Tibial artery (tissue), 4 donors: ENCODE measurements at places on chromosomes 13 and 19.
A peak's percentile ranks its signal among the peaks of the same experiment; 100 is the strongest.

- DNase-seq = no peak
- H3K27ac ChIP-seq = no peak overlapping the region
- no peaks in the 10 kb centered on the region for H3K36me3 ChIP-seq
- no peaks in the 10 kb centered on the region for H3K27me3 ChIP-seq
- no peaks in the 10 kb centered on the region for H3K4me1 ChIP-seq
- H3K4me3 ChIP-seq = no peak overlapping the region
These were observed 208.4 kb upstream of the SOX1 start for GRCh38 chr13:111858571-111858970.

DNA sequence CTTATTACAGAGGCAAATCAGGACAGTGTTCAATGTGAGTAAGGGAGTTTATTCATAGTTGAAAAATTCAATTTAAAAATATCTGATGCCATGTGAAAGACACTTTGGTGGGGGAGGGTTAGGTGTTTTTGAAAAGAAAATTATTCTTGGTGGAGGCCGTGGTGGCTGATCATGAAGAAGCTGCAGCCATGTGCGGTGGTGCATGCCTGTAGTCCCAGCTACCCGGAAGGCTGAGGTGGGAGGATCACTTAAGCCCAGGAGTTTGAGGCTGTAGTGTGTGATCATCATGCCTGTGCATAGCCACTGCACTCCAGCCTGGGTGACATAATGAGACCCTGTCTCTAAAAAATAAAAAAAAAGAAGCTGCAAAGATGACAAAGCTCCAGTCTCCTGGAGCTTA lies 28.6 kb downstream of the WDFY2 start:
- no peaks in the 10 kb centered on the region for H3K36me3 ChIP-seq
- DNase-seq = no peak
- H3K27me3 ChIP-seq = no peaks in the 10 kb centered on the region
- H3K4me3 ChIP-seq = no peak overlapping the region

DNA sequence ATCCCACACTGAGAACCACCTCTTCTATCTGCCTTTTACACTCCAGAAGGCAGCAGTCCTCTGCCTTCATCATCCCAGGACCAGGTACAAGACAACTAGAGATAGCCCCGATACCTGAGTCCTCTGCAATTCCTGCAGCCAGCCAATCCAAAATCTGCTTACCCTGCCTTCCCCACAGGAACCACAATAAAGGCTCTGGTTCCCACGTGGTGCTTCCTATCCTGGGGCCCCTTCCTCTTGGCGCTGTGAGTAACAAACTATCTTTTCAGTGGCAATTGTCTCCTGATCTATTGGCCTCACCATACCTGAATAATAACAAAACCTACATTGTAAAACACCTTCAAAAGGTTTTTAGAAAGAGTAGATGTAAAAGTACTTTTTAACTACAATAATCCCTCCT lies 63.1 kb downstream of the ZDHHC20 start:
- H3K4me1 ChIP-seq = no peaks in the 10 kb centered on the region
- no peak for DNase-seq
- H3K36me3 ChIP-seq = peaks cover 16% of the 10 kb centered on the region
- H3K27ac ChIP-seq = no peak overlapping the region
- no peak overlapping the region for H3K4me3 ChIP-seq

GRCh38 chr19:35790981-35791813 lies 15.8 kb downstream of the ARHGAP33 start:
- no peaks in the 10 kb centered on the region for H3K4me1 ChIP-seq
- no peak for DNase-seq
- H3K36me3 ChIP-seq = no peaks in the 10 kb centered on the region
- H3K27ac ChIP-seq = no peak overlapping the region
- H3K4me3 ChIP-seq = no peak overlapping the region

DNA sequence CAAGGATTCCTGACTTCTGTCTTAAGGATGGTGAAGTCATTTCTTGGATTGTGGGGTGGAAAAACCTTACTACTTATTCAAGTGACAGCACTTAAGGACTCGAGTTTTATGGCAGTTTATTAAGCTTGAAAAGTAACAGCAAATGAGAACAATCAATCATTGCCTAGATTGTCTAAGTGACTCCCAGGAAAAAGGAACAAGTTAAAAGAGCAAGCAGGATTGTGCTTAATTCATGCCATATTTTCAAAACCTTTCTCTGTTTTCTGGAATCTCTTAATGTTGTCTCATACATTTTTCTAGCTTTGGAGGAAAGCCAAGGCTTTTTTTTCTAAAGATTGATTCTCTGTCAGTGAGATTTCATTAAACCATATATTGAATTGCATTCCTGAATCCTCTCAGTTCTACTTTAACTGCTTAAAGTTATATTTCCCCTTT lies 236.2 kb upstream of the HTR2A start:
- no peaks in the 10 kb centered on the region for H3K27me3 ChIP-seq
- H3K4me1 ChIP-seq = no peaks in the 10 kb centered on the region
- no peak overlapping the region for H3K27ac ChIP-seq
- DNase-seq = no peak
- H3K36me3 ChIP-seq = no peaks in the 10 kb centered on the region
- no peak overlapping the region for H3K4me3 ChIP-seq

DNA sequence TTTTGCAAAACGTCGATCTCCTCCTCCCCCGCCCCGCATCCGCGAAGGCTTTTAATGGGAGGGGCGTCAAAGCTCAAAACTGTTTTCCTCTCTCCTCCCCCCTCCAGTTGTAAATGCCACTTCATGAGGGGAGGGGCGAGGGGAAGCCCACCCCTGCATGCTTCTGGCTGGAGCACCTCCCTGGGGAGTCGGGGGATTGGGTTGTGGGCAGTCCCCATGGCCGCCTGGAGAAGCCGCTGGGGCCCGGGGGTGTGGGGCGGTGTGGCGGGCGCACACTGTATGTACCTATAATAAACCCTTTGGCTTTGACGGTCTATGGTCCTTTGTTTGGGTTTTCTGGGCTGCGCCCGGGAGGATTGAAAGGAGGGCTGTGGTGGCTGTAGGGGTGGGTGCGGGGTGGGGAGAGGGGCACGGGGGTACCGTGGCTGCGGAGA lies 505 bp upstream of the SHKBP1 start:
- peak overlapping the region; percentile 82 for H3K4me3 ChIP-seq
- peaks cover 20% of the 10 kb centered on the region for H3K4me1 ChIP-seq
- peak overlapping the region; percentile 75 for H3K27ac ChIP-seq
- DNase-seq = no peak
- peaks cover 11% of the 10 kb centered on the region for H3K36me3 ChIP-seq

DNA sequence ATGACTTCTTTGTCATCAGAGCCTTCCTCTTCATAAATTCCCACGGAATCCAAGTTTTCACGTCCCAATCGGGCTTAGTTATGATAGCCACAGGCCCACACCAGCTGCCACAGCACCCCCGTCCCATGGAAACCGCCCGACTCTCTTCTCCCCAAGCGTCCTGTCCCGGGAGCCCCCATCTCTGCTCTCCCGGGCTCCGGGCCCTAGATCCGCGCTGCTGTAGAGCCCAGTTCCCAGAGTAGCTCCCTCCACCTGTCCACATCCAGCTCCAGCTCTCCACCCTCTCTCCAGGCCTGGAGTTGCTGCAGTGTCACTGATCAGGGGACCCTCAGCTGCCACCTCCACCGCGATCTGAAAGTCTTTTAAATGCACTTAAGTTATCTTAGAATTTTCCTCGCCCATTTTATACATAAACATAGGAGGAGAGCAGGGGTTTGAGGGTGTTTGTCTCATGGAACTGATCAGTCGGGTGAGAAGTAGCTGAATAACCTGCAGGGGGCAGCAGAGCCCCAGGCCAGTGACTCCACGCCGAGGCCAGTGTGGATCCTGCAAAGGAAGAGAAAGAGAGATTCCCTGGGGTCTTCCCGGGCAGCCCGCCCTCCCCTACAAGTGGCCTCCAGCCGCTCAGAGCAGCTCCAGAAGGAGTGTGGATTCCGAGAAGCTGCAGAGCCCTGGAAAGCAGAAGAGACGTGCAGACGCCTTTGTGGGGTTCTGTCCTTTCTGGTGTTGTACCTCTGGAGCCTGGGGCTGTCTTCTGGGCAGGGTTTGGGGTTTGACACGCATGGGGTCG lies 1.1 kb upstream of the ZNF763 start:
- DNase-seq = peak; percentile 89
- no peaks in the 10 kb centered on the region for H3K36me3 ChIP-seq
- peaks cover 27% of the 10 kb centered on the region for H3K4me1 ChIP-seq
- H3K27ac ChIP-seq = peak overlapping the region; percentile 96
- peak overlapping the region; percentile 63 for H3K4me3 ChIP-seq

- no peaks in the 10 kb centered on the region for H3K27me3 ChIP-seq
- no peak overlapping the region for H3K27ac ChIP-seq
- DNase-seq = no peak
These were observed 12.4 kb downstream of the MTRF1 start for GRCh38 chr13:41250993-41251392.

DNA sequence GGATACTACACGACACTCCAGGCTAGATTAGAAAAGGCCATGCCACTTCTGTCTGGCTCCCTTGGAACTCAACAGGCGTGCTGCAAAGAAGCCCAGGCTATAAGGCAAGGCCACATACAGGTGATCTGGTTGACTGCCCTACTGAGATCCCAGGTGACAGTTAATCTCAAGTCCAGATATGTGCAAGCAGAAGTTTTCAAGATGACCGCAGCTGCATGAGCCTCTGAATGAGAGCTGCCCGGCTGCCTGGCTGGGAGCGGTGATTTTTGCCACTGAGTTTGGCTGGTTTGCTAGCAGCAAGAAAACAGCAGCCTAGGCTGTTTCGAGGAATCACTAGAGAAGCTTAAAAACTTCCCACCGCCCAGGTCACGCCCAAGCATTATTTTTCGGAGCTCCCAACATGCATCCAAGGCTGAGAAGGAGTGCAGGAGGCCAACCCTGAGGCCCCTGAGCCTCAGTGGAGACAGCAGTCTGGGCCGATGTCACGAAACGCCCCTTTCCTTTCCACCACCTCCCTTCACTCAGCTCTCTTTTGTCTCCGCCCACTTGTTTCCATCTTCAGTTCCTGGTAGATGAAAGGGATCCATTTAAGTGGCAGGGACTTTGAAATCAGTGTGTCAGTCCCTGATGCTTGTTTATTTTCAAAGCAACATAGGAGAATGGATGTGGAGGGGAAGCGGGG lies 14.0 kb upstream of the URI1 start:
- H3K4me1 ChIP-seq = no peaks in the 10 kb centered on the region
- no peak overlapping the region for H3K4me3 ChIP-seq
- no peak for DNase-seq
- peaks cover 8% of the 10 kb centered on the region for H3K27me3 ChIP-seq
- no peaks in the 10 kb centered on the region for H3K36me3 ChIP-seq
- H3K27ac ChIP-seq = no peak overlapping the region

DNA sequence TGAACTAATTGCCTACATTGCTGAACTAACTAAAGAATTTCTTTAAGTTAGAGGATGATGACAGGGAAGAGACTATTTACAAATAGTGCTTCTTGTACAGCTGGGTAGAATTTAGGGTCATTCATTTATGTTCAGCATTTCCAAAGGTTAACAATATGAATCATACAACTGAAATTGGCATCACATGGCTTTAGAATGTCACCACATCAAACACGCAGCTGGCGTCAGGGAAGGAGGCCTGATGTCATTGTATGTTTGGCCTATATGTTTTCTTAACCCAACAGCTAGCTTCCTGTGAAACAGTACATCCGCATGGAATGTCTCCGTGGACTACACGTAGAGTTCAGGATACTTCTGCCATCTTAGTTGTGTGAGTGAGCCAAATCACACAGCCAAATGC lies 99.0 kb upstream of the TNFSF11 start:
- DNase-seq = no peak
- no peak overlapping the region for H3K4me3 ChIP-seq
- no peaks in the 10 kb centered on the region for H3K27me3 ChIP-seq
- no peaks in the 10 kb centered on the region for H3K4me1 ChIP-seq

DNA sequence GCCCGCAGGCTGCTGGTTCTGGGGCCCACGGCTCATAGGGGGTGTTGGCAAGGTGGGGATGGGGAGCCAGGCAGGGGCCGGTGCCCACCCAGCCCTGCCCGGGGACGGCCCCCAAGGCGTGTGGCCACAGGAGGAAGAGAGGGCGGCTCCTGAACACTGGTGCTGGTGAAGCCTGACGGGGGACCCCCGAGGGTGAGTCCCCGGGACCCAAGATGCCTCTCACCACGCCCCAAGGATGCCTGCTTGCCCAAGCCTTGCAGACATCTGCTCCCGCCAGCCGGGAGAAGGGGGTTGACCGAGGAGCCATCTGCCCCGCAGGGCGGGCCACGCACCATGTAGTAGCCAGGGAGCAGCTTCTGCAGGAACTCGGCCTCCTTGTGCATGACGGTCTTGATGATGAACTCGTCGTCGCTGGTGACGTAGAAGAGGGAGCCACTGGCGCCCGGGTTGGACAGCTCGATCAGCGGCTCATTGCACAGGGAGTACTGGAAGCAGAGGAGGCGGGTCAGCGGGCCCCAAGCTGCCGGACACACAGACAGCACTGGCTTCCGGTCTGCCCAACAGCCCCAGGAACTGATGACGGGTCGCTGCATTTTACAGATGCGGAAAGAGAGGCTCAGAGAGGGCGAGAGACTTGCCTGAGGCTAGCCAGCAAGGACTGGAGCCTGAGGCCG lies 29.6 kb upstream of the CACTIN start:
- H3K36me3 ChIP-seq = peaks cover 93% of the 10 kb centered on the region
- no peaks in the 10 kb centered on the region for H3K4me1 ChIP-seq
- H3K27ac ChIP-seq = no peak overlapping the region
- H3K4me3 ChIP-seq = no peak overlapping the region

- H3K27ac ChIP-seq = peak overlapping the region; percentile 65
- H3K27me3 ChIP-seq = no peaks in the 10 kb centered on the region
- H3K4me1 ChIP-seq = no peaks in the 10 kb centered on the region
These were observed 180.1 kb downstream of the NUFIP1 start for GRCh38 chr13:44809190-44809589.

DNA sequence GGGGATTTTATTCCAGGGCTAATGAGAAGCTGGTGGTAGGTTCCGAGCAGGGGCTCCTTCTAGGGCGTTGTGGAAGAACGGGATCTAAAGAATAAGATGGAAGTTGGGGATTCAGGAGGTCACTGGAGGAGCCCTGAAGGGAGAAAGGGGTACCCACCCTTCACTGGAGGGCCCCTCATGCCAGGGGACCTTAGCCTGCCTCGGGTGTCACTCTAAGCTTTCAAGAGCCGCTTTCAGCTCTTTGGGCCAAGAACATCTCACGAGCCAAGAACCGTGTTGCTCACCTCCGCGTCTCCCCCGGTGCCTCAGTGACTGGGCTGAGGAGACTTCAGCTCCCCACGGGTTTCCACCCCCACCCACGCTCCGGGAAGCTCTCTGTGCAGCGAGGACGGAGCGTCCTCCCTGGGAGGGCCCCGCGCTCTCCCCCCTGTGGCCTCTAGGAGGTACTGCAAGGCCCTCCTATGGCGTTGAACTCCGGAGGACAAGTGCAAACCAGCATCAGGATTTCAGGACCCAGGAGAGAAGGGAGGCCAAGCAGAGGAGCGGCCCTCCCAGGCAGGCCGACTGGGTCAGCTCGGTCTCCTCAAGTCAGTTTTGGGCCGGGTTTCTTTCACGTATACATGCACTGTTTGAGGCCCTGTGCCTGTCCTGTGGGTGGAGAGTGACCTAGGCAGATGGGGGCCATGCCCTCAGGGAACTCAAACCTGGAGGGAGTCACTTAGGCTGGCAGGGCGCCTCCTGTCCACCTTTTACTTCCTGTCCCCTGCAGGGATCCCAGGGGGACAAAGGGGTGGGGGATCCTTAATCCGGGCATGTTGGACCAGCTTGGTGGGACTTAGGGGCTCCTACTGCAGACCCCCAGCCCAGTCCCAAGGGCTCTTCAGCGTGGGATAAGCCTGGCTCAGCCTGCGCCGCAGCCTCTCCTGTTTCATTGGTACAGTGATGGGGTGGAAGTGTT lies 5.1 kb upstream of the KRTDAP start:
- H3K27me3 ChIP-seq = no peaks in the 10 kb centered on the region
- H3K36me3 ChIP-seq = no peaks in the 10 kb centered on the region
- peaks cover 3% of the 10 kb centered on the region for H3K4me1 ChIP-seq
- no peak for DNase-seq
- no peak overlapping the region for H3K27ac ChIP-seq
- no peak overlapping the region for H3K4me3 ChIP-seq
